ENCODE measurements at places on chromosomes 12 and 14.

DNA sequence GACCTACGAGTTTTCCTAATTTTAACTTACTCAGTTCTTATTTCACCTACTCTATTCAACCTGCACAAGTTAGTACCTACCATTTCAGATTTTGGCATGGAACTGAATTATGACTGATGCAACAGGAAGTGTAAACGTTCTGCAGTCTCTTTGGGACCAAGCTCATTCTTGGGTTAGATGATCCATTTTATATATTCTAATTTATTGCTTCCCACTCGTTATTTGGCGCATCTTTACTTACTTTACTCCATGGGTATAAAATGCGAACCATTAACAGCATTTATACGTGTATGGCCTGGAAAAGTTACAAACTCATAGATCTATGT lies 1.0 kb upstream of the EML1 start:
- DNase-seq: no peak

DNA sequence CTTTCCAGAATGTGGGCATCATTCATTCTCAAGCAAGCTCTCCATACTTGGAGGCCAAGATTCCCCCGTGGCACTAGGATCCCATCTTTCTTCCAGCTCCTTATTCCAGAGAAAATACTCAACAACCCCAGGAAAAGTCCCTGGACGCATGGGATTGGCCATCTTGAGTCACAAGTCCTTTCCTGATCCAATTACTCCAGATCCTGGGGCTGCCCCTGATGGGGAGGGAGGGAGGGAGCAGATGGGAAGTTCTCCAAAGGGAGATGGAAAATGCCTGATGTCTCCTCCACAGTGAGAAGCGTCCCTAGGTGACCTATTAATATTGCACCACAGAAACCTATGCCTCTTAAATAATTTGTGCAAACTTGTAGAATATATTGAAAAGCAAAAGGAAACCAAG lies 12.4 kb upstream of the KCNK13 start:
- no peak for DNase-seq

GRCh38 chr12:96143827-96144565 lies 50.2 kb upstream of the ELK3 start:
- no peak for DNase-seq

- DNase-seq: no peak
Measured at GRCh38 chr12:46516933-46517578, 144.5 kb upstream of the SLC38A2 start.

DNA sequence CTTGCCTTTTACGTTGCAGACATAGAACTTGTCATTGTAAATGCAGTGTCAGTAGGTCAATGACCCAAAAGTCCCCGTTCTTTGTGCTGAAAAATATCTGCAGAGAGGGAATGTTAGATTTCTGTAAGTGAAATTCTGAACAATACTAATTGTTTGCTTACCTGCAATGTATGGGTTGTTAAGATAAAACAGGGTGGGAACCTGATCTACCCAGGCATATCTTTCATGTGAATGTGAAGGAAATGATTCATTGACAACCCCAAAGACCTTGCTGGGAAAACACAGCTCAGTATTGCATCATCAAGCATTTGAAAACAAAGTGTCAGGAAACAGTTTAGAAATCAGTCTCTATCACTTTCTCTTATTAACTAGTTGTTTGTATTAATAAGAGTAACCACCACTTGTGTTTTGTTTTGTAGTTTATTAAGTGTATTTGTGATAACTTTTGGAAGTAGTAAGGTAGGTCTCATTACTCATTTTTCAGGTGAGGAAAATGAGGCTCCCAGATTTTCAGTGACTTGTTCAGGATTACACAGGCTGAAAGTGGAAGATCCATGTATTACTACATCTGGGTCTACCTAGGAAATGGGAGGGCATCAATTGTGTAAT lies 57.9 kb upstream of the SLC38A2 start:
- DNase-seq: no peak

DNA sequence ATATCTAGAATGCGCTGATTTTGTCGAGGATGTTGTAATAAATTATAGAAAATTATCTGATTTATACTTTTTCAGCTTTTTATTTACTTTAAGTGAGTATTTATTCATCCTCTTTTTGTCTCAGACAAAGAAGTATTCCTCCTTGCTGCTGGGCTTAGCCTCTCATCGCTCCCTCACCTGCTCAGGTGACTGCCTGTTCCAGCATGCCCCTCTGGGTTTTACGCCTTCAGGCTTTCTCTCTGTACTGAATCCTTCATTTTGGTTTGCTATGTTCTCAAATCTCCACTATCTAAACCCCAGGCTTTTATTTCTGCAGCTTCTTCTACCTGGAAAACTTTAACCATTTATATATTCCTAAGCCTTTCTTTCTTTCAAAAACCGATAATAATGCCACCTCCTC lies 1650.9 kb upstream of the SEL1L start:
- DNase-seq: no peak

GRCh38 chr14:80781972-80782367 lies 159.6 kb downstream of the CEP128 start:
- no peak for DNase-seq

DNA sequence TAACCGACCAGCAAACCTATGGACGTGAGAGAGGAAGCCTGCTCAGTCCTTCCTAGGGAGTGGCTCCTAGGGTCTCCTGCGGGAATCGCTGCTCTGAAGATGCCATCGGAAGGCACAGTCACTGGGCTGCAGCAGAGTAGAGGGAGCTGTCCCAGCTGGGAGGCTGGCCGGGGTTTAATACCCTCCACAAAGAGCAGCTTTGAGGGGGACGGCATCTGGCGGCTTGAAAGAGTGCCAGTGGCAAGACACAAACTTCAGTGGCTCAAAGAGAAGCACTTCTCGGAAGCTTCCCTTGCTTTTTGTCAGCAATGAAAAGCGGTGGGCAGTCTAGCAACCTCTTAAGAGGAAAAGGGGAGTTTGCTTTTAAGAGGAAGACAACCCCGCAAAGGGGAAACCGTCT lies 114.6 kb downstream of the TMEM132C start:
- no peak for DNase-seq

GRCh38 chr12:119178544-119179334 lies at the start of gene HSPB8:
HSPB8 (plus strand) TSS chr12:119178931; CDS start chr12:119179313, 382 bp downstream.
- DNase-seq: no peak

GRCh38 chr14:69328765-69329164 lies 68.8 kb downstream of the GALNT16 start:
- DNase-seq: no peak

GRCh38 chr14:95516554-95517181 lies at the start of gene SYNE3:
SYNE3 (minus strand) TSS chr14:95516650; CDS start chr14:95475821, 40,829 bp downstream.
- DNase-seq: peak; percentile 79
